ENCODE measurements at places on chromosomes 2 and 18.
A peak's percentile ranks its signal among the peaks of the same experiment; 100 is the strongest.

- DNase-seq: peak; percentile 51
These were observed 12.1 kb downstream of the SPIRE1 start for GRCh38 chr18:12645751-12646203.

DNA sequence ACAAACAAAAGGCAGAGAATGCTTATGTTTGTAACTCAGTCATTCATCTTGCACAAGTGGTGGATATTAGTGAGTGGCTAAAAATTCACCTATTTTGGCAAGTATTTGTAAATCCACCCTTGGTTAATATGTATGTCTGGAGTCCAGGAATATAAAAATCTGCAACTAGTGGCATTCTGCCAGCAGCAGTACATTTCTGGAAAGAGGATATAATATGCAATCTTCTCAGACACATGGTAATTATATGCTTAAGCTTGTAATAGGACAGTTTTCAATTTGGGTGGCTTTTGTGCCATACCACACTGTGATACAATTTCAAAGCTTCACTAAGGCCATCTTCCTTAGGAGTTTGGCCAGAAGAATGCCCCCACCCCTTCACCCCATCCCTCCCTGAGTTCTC, 693.3 kb downstream of the MBD2 start:
- DNase-seq: no peak

DNA sequence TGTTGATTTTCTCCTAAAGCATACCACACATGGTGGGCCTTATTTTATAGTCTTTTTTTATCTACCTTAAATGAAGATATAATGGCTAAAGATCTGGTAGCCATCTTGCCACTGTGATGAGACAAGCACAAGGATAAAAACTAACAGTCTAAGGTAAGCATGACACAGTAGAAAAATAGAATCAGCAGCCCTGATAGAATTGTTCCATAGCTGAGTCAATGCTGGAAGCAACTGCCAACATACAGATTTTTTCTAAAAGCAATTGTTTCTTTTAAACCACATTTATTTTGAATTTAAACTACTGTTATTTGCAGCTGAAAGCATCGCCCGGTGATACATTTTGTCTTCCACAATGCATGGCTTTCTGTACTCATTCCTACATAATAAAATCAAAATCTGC, 1091.5 kb upstream of the CHAC2 start:
- no peak for DNase-seq

GRCh38 chr2:226159875-226160479, 639.6 kb downstream of the IRS1 start:
- DNase-seq: no peak

- DNase-seq: peak; percentile 96
These were observed 17.1 kb downstream of the ARHGAP25 start for GRCh38 chr2:68751397-68752339.

DNA sequence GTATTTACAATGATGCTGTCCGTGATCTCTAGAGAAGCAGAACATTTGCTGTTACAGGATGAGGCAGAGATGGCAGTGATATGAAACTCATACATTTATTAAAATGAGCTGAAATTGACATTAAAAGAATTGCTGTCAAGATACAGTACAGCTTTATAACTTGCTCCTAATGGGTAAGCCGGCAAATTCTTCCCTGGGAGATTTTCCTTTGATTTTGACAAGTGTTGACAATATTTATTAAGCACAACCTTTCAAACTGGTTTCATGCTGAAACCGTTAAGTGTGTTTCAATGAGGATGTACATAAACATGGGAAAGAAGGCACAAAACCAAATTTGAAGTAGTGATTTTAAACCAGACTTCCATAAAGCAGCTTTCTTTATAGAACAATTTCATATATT, 45.5 kb downstream of the SPHKAP start:
- DNase-seq: no peak

DNA sequence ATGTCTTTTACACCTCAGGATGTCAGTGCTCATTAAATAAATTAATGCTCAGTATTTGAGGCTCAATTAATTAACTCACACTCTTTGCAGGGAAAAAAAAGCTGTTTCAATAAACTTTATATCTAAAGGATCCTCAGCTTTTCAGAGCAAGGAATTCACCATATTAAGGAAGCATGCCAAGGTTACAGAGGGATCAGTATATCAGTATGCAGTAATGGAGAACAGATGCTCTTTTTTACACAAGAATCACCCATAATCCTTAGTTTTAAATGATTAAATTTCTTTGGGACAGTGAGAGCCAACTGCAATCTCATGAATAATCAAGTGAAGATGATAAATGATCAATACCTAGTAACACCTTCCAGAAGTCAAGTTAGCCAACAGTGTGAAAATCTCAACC, 14.9 kb upstream of the LCT start:
- DNase-seq: no peak

GRCh38 chr2:238925816-238926521, 78.1 kb downstream of the TWIST2 start:
- no peak for DNase-seq

GRCh38 chr2:854460-854859, 96.2 kb upstream of the SNTG2 start:
- DNase-seq: peak; percentile 33

GRCh38 chr2:126049461-126049860, 606.5 kb upstream of the GYPC start:
- DNase-seq: no peak

- DNase-seq: peak; percentile 14
These were observed 6.3 kb upstream of the RMDN2 start for GRCh38 chr2:37918742-37919186.

DNA sequence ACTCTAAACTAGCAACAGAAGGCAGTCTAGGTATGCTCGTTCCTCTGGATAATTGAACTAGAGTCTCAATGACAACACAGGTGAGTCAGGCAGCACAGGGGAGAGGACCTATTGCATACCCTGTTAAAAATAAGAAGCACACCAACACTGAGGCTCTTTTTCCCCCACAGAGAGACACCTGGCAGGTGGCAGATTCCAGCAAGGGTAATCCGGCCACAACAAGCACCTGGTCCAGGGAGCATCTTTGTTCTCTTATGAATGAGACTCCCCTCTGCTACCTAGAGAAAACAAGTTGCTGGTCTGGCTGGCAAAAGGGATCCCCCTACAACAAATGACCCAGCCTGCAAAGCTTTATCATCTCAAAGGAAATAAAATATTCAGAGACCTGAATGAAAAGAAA, 508.9 kb upstream of the POU3F3 start:
- no peak for DNase-seq

DNA sequence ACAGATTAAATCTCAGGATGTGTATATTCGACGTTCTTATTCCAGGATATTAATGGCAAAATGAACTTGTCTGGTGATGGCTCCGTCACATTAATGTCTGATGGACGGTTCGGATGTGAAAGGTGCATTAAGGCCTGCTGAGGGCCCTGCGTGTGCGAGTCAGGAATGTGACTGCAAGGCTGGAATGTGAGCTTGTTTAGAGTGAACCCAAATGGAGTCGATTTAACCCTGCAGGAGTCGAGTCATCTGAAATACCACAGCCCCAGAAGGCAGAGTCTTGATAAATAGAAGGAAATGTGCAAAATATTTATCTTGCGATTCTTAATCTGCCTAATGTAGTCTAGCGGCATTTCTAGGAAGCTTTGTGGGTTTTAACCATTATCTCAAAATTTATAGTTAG, 44.3 kb downstream of the RDH14 start:
- DNase-seq: no peak

GRCh38 chr2:46720592-46721185, 194.9 kb downstream of the MCFD2 start:
- no peak for DNase-seq

DNA sequence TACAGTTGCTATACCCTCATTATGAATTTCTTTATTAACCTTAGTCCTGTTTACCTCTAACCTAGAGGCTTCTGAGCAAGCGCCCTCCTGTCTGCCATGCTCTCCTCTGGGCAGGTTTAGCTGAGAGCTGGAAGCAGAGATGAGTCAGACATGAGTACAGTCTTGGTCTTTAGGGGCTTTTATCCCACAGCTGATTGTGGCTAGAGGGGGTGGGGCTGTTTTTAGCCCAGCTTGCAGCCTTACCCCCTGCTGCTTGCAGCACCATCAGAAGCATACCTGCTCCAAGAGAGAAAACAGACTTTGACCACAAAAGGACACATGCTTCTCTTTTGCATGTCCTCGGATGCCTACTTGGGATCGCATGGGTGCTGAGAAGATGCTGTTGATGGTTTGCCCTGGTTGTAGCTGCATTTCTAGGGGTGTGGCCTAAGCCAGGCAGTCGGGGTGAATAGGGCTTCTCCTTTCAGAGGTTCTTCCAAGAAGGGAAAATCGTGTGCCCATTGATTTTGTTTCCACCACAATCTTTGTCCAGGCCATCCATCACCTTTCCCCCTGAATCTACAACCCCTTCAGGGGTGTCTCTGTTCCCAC, 115.0 kb upstream of the LGALSL start:
- no peak for DNase-seq

DNA sequence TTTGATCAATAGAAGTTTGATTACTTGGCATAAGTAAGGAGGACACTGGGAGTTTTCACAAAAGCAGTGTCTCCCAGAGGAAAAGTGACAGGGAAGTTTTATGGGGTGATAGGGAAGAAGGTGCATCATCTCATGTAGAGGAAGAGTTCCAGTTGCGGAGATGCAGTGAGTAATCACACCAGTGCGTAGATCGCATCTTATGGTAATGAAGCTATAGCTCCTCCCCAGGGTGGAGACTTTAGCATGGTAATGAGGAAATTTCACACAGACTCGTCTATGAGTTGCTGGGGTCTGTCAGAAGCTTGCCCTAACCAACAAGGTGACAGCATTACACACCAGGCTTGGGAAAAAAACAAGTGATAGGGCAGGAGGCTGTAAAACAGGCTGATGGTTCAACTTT, 49.0 kb downstream of the KYNU start:
- DNase-seq: no peak

GRCh38 chr2:177885828-177886466, 186.6 kb downstream of the PDE11A start:
- DNase-seq: no peak

DNA sequence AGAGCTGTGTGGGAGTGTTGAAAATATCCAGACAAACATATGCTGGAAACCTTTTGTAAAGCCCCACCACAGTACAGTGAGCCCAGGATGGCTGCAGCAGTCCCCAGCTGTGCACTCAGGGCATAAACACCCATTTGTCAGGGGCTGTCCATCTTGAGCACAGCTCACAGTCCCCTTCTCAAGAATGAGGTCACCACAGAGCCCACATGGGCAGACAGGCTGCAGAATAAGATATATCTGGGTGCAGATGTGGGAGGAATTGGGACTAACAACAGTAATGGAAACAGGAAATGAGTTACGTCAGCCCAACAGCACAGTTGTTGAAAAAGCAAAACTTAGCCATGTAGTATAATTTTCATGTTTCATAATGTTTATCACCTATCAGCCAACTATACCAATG, 219.6 kb downstream of the ETAA1 start:
- DNase-seq: peak; percentile 3

GRCh38 chr18:62331581-62332356, 6.7 kb downstream of the TNFRSF11A start:
- DNase-seq: peak; percentile 86

DNA sequence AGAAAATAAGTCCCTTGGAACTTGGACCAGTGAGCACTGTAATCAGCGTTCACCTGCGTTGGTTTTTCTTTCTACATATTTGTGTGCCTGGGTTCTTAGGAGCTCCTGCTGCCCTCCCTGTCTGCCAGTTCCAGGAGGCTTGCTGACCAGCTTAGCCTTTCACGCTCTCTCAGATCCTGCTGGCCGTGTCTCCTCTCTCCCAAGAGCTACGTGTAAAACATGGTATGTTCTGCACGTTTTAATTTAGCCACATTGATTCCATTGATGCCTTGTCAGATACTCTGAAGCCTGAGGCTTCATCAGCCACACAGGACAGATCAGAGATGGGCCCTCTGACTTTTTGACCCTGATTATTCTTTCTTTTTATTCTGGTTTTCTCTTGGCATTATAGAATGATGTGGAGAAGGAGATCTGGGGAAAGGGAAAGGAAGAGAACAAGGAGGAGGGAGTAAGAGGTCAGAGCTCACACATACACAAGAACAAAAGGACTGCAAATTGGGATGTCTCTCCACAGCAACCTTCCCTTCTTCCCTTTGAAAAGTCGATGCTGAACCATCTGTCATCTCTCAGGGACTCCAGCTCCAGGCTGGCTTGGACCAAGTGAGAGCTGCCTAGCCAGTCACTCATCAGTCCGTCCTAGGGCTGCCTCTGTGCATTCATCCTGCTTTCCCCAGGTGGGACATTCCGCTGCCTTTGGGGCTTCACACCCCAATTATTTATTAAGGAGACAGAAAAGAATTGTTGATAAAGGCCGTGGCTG, 152.8 kb downstream of the PIK3C3 start:
- DNase-seq: no peak

DNA sequence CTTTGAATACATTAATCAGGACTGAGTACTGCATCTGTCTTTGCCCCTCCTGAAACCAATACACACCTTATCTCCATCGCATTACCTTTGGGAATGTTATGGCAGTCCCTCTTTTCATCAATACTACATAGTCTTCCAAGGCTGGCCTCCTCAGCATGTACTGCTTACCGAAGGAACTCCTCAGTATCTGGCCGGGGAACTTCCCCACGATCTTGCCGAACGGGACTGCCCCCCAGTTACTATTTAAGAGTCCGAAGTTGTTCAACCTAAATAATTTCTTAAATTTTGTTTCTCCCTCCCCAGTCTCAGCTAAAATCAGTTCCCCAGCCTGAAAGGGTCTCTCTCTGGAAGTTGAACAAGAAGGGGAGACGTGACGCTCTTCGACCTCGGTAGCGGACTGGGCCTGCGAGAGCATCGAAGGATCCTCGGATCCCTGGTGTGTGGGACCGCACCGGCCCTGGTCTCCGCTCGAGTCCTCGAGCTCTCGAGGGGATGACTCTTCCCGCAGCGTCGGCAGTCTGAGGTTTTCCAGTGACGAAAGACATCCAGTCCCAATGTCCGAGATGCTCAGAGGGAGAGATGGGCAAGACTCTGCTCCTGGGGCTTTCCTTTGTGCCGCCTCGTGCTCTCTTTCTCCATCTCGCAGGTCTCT, 489 bp downstream of the TRMT61B start:
- no peak for DNase-seq

DNA sequence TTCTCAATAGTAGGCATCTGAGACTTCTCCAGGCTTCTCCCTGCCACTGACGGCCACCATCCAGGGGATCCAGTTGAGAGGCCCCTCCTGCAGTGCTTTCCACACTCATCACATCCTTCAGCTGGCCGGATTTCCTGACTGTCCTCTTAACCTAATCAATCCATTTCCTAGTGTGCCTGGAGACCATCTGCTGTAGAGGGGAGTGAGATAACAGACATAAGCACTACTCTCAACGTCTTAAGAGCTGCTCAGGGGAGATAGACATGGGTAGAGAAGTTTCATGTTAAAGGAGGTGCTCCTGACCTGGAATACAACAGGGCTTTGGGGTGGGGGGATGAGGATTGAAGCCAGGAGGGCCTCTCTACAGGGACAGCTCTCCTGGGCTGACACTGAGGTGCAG, 14.2 kb downstream of the SPR start:
- DNase-seq: no peak

- no peak for DNase-seq
These were observed 14.9 kb upstream of the GNAL start for GRCh38 chr18:11674119-11674518.

GRCh38 chr2:118852605-118853128, 5.2 kb upstream of the EN1 start:
- DNase-seq: no peak

DNA sequence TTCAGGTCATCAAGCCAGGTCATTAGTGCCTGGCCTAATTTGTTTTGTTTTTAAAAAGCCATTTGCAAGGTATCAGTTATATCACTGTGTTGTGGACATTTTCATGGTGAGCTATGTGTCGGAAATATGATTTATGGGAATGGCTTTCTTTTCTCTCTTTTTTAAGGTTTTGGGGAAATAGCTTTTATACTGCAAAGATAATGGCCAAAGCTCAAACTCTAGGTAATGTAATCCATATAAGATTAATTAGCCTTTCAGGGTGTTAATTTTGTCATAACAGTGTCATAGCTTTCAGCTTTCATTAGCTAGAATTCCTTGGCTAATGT, 45.8 kb downstream of the PCBP1 start:
- DNase-seq: no peak

Data from suppressor macrophage (primary cell).